ENCODE measurements at places on chromosomes 4 and X.
A peak's percentile ranks its signal among the peaks of the same experiment; 100 is the strongest.

DNA sequence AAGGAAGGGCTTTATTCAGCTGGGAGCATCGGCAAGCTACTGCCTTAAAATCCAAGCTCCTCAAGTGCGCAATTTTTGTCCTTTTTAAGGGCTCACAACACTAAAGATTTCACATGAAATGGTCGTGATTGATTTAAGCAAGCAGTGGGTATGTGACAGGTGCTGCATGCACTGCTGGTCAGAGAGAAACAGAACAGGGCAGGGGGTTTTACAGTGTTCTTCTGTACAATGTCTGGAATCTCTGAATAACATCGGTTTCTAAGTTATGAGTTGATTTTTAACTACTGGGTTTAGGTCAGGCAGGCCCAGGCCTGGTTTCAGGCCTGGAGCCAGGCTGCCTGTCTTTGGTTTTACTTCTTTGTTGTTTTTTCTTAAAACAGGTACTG, 6.0 kb downstream of the UGT2B17 start:
- no peak for DNase-seq

DNA sequence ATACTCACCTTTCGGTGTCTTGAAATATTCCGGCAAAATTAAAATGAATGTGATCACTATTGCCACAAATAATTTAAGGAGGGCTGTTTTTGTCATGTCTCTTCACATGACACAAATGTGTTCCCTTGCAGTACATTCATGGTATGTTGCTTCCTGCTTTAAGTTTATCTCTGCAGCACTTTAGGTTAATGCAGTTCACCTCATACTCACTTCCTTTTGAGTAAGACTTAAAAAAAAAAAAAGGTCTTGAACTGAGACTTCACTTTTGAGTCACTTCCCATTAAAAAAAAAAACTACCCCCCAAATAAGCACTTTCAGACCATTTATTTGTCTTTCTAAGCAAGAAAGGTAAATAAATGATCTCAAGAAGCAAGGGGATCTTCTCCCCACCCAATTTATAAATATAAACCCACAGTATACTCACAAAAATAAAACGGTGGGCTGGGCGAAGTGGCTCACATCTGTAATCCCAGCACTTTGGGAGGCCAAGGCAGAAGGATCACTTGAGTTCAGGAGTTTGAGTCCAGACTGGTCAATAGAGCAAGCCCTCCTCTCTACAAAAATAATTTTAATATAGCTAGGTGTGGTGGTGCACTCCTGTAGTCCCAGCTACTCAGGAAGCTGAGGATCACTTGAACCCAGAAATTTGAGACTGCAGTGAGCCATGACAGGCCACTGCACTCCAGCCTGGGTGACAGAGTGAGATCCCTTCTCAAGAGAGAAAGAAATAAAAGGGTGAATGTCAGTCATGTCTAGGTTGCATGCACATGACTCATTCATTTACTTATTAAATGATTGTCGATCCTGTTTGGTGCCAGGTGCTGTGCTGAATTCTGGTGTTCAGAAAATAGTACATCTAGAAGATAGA, at the start of gene TMEM156:
Gene TMEM156 (minus strand): TSS at position 192 of the 868 bp plus-strand sequence. CDS start 96 bp downstream, at position 96.
- peak; percentile 57 for DNase-seq

- no peak for DNase-seq
Measured at GRCh38 chr4:6501171-6501570, 28.8 kb upstream of the PPP2R2C start.

DNA sequence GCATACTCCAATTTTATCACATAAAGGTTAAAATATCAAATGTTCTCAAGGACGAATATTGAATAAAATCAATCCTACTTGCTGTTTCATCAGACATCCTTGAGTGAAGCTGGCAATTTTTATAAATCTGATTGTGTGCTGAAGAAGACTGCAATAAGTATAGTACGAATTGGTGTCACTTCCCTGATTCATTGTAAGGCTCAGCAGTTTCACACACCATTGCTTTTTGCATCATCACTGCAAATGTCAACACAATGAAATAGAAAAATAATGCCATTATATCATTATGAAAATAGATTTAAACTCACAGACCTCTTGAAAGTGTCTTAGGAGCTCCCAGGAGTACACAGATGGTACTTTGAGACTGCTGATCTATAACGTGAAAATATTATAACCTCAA, 172.5 kb downstream of the ANKRD50 start:
- DNase-seq = no peak

- DNase-seq = no peak
Measured at GRCh38 chrX:40550066-40550465, 30.7 kb upstream of the ATP6AP2 start.

GRCh38 chr4:8176547-8177399, 18.2 kb upstream of the ABLIM2 start:
- peak; percentile 26 for DNase-seq

DNA sequence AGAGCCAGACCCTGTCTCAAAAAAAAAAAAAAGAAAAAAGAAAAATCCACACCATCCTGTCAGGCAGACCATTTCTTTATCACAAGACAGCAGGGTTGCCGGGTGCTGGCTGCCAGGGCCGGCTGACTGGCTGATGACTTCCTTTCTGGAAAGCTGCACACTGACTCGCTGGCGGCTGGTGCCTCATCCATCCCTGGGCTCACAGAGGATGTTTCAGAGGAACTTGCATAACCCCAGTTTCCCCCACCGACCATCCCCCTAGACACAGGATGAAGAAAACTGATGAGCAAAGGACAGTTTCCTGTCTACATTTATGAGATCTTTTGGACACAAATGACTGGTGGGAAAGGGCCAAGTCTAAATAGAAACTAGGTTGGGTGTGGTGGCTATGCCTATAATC, 14.1 kb downstream of the HPSE start:
- DNase-seq = peak; percentile 67

DNA sequence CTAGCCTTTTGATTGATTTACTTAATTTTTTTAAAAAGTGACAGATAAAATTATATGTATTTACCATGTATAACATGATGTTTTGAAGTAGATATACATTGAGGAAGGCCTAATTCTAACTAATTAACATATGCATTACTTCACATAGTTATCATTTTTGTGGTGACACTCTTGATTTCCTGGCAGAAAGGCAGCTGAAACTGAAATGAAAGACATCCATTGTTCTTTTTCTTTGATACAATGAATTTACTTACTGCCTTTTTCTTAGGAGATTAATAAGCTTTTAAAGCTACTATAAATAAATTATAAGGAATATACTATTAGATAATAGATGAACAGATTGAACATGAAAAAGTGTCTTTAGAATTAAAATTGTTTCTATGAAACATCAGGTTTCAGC, 26.7 kb downstream of the ANKRD50 start:
- DNase-seq = peak; percentile 45

- no peak for DNase-seq
Measured at GRCh38 chrX:134324359-134324758, 87.4 kb downstream of the CCDC160 start.

- no peak for DNase-seq
Measured at GRCh38 chr4:158826057-158826456, 57.2 kb downstream of the FNIP2 start.

DNA sequence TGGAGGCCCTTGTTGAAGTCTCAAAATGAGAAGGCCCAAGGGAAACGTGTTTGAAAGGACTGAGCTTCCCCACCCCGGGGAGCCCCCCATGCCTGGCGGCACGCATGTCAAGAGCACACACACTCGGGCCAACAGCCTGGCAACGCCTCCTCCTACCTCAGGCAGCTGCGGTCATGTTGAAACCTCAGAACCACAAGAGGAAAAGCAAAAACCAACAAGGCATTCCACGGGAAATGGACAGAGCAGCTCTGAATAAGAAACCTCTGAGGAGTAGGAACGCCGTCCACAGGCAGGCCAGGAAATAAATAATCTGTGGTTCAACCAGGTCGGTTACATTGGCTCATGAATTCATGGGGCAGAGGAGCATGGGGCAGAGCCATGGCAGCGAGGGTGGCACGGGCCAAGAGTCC, 95.7 kb upstream of the AFAP1 start:
- DNase-seq = no peak

DNA sequence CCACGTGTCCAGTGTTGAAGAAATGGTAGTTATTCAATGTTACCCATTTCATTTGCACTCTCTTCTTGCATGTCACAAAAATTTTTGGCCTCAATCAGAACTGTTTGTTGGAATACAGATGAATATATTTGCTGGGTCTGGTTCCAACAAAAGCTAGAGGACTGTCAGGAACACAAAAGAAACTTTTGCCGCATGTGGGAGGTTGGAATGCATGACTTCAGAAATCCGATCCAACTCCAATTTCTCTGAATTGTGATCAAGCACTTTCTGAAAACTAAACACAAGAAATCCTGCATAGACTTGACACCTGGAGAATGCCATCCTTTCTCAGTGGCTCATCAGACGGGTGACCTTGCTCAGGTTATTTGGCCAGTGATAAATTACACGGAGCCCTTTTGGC, 15.4 kb downstream of the SETD7 start:
- no peak for DNase-seq

DNA sequence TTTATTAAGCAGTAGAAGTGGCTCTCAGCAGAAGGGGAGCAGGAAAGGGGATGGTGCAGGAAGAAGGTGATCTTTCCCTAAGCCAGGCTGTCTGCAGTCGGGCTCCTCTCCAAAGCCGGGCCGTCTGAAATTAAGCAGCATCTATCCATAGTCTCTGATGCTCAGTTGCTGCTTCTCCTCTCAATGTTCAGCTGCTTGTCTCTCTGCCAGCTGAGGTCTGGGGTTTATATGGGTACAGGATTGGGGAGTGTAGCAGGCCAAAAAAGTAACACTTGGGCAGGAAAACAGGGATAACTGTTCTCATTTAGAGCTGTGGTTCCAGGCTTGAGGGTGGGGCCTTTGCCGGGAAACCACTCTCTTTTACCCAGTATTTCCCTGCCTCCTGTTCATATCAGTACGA, 39.2 kb upstream of the CCKAR start:
- DNase-seq = peak; percentile 14

All from pons (tissue), 1 donor.